ENCODE measurements at places on chromosomes 16 and 17. TPM values are rescaled to one million over a fixed set of nuclear protein-coding genes. Genes with fewer than 3 reads are reported as not detected.

DNA sequence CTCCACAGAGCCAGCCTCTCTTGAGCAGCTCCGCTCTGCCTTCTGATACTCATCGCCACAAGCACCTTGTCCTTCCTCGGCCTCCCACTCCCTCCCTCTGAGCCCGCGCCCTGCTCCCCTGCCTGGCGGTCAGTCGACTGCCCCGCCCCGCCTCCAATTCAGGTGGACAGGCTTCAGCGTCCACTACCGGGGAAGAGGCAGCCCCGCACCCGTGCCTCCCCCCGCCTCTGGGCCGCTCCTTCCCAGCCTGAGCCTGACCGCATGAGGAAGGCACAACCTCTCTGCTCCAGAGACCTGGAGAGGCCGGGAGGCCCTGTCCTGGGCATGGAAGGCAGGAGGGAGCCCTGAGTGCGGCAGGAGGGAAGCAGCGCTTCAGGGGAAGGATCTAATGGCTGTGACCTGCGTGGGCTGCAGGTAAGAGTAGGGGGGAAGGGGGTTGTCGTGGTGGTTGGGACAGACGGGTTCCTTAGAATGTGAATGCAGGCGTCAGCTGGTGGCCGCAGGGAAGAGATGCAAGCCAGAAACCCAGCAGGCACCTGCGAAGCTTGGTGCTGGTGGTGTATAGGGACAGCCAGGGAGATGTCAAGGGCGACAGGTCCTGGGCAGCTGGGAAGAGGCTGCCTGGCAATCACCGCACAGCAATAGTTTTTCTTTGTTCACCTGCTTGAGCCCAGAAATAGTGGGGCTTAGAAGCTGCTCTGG is 3.0 kb upstream of the SLC6A4 start:
- H3K4me1 ChIP-seq, result peaks cover 8% of the 10 kb centered on the region
- no peak overlapping the region for H3K4me3 ChIP-seq
- no peak overlapping the region for H3K27ac ChIP-seq

DNA sequence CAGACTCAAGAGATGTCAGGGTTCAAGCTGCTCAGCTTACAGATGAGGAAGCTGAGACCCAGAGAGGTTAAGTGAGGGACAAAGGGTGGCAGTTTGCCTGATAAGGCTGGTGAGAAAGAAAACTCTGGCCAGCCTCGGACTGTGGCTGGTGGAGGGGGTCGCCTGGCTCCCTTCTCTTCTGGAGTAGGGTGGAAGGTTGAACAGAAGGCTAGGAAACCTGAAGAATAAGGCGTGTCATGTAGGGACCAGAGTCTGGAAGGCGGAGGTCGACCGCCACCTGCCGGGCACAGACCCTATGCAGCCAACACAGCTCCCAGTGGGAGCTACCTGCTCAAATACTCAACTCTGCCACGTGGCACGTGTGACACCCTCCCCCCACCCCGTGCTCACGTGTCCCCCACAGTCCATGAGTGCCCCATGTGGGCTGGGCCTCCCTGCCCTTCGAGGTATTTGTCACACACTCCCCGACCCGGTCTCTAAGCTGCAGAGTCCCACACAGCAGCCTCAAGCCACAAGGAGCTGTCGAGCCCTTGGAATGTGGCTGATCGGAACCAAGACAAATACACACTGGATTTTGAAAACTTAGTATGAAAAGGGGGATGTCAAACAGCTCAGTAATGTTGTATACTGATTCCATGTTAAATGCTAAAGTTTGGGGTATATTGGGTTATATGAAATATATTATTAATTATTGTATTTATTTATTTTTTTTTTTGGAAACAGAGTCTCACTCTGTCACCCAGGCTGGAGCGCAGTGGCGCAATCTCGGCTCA is 11.8 kb downstream of the HID1 start:
- H3K27me3 ChIP-seq, result no peaks in the 10 kb centered on the region
- no peak overlapping the region for H3K4me3 ChIP-seq
- DNase-seq, result peak; percentile 58
- H3K27ac ChIP-seq, result no peak overlapping the region
- H3K36me3 ChIP-seq, result no peaks in the 10 kb centered on the region

DNA sequence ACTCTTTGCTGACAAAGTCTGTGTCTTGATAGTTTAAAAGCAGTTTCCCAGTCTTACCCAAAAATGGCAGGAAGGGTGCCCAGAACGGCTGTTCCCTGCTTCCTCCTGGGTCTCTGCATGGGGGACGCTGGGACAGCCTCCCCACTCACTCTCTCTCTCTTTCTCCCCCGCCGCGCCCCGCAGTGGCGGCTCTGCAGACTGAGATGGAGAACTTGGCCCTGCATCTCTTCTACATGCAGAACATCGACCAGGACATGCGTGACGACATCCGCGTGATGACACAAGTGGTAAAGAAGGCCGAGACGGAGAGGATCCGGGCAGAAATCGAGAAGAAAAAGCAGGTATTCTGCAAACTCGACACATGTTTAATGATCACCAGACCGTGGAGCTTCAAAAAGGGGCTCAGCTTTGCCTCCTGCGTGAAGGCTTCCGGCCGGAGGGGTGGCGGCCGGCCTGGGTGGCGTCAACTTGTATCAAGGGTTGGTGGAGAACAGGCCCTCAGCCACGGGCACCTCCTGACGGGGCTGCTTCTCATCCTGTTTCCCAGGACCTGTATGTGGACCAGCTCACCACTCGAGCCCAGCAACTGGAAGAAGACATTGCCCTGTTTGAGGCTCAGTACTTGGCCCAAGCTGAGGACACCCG is 22.0 kb downstream of the CCDC40 start:
- H3K4me3 ChIP-seq, result no peak overlapping the region
- DNase-seq, result no peak
- H3K27me3 ChIP-seq, result no peaks in the 10 kb centered on the region
- no peaks in the 10 kb centered on the region for H3K4me1 ChIP-seq
- H3K27ac ChIP-seq, result no peak overlapping the region
- H3K36me3 ChIP-seq, result no peaks in the 10 kb centered on the region

- H3K4me1 ChIP-seq, result peaks cover 24% of the 10 kb centered on the region
- H3K27me3 ChIP-seq, result no peaks in the 10 kb centered on the region
- H3K4me3 ChIP-seq, result peak overlapping the region; percentile 88
- no peak for DNase-seq
Measured at GRCh38 chr17:21127509-21128077, 829 bp downstream of the DHRS7B start.

GRCh38 chr17:60472449-60472848 is 50.2 kb downstream of the CHCT1 start:
- H3K4me3 ChIP-seq, result no peak overlapping the region
- no peak for DNase-seq
- no peak overlapping the region for H3K27ac ChIP-seq
- H3K36me3 ChIP-seq, result no peaks in the 10 kb centered on the region
- no peaks in the 10 kb centered on the region for H3K27me3 ChIP-seq

- no peaks in the 10 kb centered on the region for H3K36me3 ChIP-seq
- no peak overlapping the region for H3K4me3 ChIP-seq
- no peak overlapping the region for H3K27ac ChIP-seq
- H3K4me1 ChIP-seq, result peaks cover 18% of the 10 kb centered on the region
Measured at GRCh38 chr17:80596760-80597608, 52.3 kb downstream of the RPTOR start.

GRCh38 chr16:17469011-17469740 is 1.6 kb downstream of the XYLT1 start:
- peaks cover 33% of the 10 kb centered on the region for H3K4me1 ChIP-seq
- H3K4me3 ChIP-seq, result peak overlapping the region; percentile 73
- H3K27ac ChIP-seq, result no peak overlapping the region
- no peak for DNase-seq
- H3K27me3 ChIP-seq, result no peaks in the 10 kb centered on the region

DNA sequence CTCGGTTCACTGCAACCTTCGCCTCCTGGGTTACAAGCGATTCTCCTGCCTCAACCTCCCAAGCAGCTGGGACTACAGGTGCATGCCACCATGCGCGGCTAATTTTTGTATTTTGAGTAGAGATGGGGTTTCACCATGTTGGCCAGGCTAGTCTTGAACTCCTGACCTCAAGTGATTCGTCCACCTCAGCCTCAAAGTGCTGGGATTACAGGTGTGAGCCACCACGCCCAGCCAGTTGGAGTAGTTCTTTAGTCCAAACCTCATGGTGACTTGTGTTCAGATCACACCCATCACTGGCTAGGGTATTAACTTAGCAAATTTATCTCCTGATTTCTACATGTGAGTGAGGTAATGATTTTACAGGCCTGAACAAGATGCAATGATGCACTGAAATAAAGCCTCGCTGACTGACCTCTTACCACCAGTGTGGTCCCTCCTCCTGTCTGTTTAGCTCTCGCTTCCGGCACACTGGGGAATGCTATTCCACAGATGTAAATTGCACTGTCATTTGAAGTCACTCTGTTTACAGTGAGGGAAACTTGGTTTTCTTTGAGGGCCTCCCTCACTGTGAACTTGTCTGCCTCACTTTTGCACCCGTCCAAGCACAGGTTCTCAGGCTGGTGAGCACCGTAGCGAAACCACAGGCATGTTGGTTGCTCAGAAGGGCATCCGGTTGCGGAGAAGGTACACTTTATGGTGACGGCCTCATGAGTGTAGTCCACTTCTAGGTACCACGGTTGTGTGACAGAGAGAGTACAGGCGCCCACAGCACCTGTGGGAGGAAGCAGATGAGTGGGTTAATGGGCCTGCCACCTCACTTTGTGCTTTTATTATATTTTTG is 5.5 kb downstream of the IGSF6 start:
- H3K27ac ChIP-seq, result peak overlapping the region; percentile 26
- DNase-seq, result peak; percentile 42
- H3K27me3 ChIP-seq, result no peaks in the 10 kb centered on the region
- H3K36me3 ChIP-seq, result no peaks in the 10 kb centered on the region
- H3K4me3 ChIP-seq, result peak overlapping the region; percentile 12

- no peaks in the 10 kb centered on the region for H3K4me1 ChIP-seq
- peaks cover 8% of the 10 kb centered on the region for H3K27me3 ChIP-seq
- DNase-seq, result no peak
- no peak overlapping the region for H3K27ac ChIP-seq
- no peak overlapping the region for H3K4me3 ChIP-seq
- no peaks in the 10 kb centered on the region for H3K36me3 ChIP-seq
Measured at GRCh38 chr17:79905832-79906231, 66.6 kb upstream of the CBX4 start.

- H3K27ac ChIP-seq, result no peak overlapping the region
- no peak overlapping the region for H3K4me3 ChIP-seq
- DNase-seq, result no peak
- no peaks in the 10 kb centered on the region for H3K27me3 ChIP-seq
- H3K4me1 ChIP-seq, result peaks cover 8% of the 10 kb centered on the region
- H3K36me3 ChIP-seq, result peaks cover 3% of the 10 kb centered on the region
Measured at GRCh38 chr16:4747906-4748681, 13.8 kb downstream of the DNAAF8 start.

GRCh38 chr16:28537964-28538732 is 626 bp downstream of the NUPR1 start:
- no peak overlapping the region for H3K4me3 ChIP-seq
- H3K27me3 ChIP-seq, result no peaks in the 10 kb centered on the region
- H3K27ac ChIP-seq, result peak overlapping the region; percentile 16
- H3K4me1 ChIP-seq, result peaks cover 17% of the 10 kb centered on the region
- no peaks in the 10 kb centered on the region for H3K36me3 ChIP-seq
- no peak for DNase-seq

GRCh38 chr16:83960521-83961249 is 7.4 kb upstream of the NECAB2 start:
- H3K36me3 ChIP-seq, result no peaks in the 10 kb centered on the region
- no peak overlapping the region for H3K27ac ChIP-seq
- DNase-seq, result no peak

DNA sequence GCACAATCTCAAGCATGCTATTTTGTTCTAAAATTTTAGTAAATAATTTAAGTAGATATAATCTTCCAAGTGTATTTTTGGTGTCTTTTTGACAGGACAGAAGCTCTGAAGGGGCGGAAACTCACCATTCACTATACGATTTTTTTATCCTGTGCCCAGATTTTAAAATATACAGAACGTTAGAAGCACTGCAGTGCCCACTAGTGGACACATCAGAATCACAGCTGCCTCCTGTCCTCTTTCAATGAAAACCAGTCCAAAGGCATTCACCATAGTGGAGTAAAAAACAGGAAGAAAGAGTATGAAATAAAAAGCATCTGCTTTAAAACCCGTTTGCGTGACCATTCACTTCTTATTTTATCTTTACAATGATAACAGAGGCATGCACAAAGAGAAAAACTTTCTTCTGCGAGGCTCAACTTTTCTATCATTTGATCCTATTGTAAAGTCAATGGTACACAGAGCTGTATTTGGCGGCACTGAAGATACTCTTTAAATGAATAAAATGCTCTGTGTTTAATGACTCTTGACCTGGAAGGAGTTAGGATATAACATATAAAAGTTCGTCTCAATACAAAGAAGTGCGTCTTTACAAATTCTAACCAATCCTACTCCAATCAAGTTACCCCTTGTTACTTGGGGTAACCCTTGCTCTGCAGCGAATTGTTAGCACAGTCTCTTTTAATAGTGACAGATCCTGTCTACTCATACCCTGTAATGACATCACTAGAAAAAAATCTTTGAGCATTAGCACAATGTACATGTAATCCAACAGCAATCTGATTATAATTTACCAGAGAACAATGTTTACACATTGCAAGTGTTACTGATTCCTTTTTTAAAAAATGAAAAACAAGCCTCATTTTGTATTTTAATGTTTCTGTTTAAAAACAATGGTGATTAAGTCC is 339.8 kb upstream of the PSMD7 start:
- H3K36me3 ChIP-seq, result no peaks in the 10 kb centered on the region
- peak; percentile 13 for DNase-seq
- H3K27ac ChIP-seq, result no peak overlapping the region

- no peaks in the 10 kb centered on the region for H3K36me3 ChIP-seq
- DNase-seq, result no peak
- peaks cover 3% of the 10 kb centered on the region for H3K27me3 ChIP-seq
- H3K4me3 ChIP-seq, result peak overlapping the region; percentile 66
- H3K4me1 ChIP-seq, result peaks cover 14% of the 10 kb centered on the region
Measured at GRCh38 chr17:74981318-74981978, 6.0 kb upstream of the CDR2L start.

Gene KRTAP4-6
- not detected for total RNA-seq

Gene PPP4C
- total RNA-seq, result 137 TPM

Gene CFAP97D1
- not detected for total RNA-seq
